ENCODE measurements at places on chromosomes 2 and 18. TPM values are rescaled to one million over a fixed set of nuclear protein-coding genes. Genes with fewer than 3 reads are reported as not detected.

C1QL2 gene
- polyA plus RNA-seq: not detected

ARHGAP28 gene
- polyA plus RNA-seq: 1.0 TPM

REG1B gene
- 465 TPM for polyA plus RNA-seq

HTRA2 gene
- 22.8 TPM for polyA plus RNA-seq

HPCAL1 gene
- 67.9 TPM for polyA plus RNA-seq

POTEF gene
- polyA plus RNA-seq: not detected

KLHL41 gene
- not detected for polyA plus RNA-seq

UCN gene
- polyA plus RNA-seq: 0.89 TPM

REL gene
- polyA plus RNA-seq: 10.2 TPM

DNER gene
- polyA plus RNA-seq: 2.7 TPM

GBX2 gene
- polyA plus RNA-seq: not detected

CMPK2 gene
- 26.1 TPM for polyA plus RNA-seq

DCDC2C gene
- not detected for polyA plus RNA-seq

NFE2L2 gene
- polyA plus RNA-seq: 69.7 TPM

KRTCAP3 gene
- 93.5 TPM for polyA plus RNA-seq

MRO gene
- polyA plus RNA-seq: 0.12 TPM

GRCh38 chr2:241309684-241310117, 5.8 kb downstream of the HDLBP start:
- no peak for DNase-seq

DNA sequence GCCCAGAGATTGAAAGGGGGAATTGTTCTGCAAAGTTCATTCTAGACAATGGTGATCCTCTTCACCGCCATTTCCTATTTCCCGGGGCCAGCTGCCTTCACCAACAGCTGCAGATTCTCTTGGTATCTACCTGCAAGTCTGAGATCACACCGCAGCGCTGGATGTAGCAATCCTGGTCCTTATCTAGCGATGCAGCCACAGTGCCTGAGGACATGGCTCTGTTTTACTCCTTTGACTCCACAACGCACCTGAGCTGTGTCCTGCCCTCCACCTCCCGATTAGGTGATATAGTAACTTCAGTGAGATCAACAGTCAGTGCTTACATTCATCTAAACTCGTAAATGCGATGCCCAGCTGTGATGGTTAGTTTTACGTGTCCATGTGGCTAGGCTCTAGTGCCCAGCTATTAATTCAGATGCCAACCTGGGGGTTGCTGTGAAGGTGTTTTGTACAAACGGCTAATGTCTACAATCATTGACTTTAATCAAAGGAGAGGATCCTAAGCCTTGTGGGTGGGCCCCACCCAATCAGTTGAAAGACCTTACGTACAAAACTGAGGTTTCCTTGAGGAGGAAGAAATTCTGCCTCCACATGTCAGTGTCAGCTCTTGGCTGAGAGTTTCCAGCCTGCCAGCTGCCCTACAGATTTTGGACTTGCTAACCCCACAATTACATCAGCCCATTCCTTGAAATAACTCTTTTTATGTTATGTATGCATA, 189.8 kb downstream of the SH3BP4 start:
- DNase-seq: no peak

DNA sequence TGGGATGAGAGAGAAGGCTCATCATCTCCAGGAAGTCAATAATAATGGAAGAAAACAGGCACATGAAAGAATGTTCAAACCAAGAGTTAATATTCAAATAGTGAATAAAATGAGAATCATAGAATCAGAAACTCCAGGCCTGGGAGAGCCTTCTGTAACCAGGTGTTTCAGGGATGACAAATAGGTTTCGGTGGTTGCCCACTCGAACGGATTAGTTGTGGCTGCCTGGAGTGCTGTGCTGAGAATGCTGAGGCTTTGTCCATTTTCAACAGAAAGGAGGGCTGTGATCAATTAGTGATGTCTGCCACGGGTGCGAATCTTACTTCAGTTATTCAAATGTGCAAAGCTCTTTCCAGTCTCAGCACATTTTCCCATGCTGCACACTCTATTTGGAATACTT, 227.3 kb downstream of the INSIG2 start:
- no peak for DNase-seq

DNA sequence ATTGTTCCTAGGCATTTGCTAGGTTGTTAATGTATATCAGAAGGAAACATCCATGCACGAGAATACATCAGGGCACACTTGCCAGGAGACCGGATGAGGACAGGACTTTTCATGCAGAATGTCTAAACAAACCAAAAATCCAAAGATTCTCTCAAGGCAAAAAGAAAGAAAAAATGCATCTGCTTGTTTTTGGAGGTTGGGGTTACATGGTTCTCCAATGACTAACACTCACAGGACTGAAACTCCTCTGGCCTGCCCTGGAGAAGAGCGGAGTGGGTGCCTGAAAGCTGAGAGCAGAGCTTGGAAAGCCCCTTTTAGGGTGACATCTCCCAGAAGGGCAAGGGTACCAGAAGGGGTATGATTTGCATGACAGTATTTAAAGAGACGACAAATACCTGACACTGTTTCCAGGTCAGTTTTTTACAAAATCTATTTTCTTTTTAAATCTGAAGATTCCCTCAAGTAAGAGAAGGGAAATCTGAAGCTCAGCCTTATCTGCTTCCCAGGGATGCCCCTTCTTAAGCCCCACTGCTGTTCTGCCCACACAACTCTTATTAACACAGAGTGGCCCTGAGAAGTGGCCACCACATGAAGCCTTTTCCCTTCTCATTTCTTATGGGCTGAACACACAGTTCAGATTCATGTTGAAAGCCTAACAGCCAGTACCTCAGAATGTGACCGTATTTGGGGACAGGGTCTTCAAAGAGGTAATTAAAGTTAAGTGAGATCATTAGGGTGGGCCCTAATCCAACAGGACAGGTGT, 216.4 kb downstream of the STK39 start:
- no peak for DNase-seq

DNA sequence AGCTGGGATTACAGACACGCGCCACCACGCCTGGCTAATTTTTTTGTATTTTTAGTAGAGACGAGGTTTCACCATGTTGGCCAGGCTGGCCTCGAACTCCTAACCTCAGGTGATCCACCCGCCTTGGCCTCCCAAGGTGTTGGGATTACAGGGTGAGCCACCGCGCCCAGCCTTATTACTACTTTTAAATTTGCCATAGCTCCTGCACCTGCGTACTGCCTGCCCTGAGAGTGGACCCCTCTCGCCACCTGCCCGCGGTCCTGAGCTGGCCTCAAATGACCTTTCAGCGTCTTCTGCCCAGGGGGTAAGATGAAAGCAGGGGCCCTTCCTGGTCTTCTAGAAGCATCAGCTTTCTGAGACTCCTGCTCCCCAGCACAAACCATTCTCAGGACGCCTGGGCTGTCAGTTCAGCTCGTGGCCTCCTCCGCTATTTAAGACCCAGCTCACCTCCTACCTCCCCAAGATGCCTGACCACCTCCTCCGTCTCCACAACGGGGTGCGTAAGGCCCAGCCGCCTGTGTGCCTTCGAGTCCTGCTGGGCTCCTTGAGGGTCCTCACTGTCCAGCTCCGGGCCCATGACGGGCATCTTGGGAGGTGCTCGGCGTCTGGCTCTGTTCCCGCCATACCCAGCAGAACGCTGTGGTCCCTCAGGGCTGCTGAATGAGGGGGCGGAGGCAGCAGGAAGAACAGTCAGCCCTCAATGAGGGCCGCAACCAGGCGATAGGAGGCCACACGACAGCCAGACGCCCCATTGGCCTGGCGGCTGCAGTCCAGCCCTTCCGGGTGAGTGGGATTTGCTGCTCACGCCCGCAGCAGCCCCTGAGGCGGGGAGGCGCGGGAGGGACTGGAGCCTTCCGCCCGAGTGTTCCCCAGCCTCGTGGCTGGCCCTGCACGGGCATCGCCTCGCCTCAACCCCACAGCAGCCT, 266.6 kb downstream of the TFCP2L1 start:
- DNase-seq: peak; percentile 71

- no peak for DNase-seq
Measured at GRCh38 chr18:24212939-24213338, 74.1 kb downstream of the CABYR start.

DNA sequence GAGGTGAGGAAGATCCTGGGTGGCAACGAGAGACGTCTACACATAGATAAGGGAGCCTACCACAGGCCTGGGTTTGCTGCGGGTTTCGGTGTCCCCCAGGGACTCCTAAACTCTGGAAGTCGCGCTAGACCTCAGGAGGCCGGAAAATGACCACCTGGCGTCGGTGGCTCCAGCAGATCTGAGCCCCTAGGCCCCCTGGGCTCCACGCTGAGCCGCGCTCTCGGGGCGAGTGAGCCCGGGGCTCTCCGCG, 987 bp upstream of the DLX1 start:
- DNase-seq: no peak

DNA sequence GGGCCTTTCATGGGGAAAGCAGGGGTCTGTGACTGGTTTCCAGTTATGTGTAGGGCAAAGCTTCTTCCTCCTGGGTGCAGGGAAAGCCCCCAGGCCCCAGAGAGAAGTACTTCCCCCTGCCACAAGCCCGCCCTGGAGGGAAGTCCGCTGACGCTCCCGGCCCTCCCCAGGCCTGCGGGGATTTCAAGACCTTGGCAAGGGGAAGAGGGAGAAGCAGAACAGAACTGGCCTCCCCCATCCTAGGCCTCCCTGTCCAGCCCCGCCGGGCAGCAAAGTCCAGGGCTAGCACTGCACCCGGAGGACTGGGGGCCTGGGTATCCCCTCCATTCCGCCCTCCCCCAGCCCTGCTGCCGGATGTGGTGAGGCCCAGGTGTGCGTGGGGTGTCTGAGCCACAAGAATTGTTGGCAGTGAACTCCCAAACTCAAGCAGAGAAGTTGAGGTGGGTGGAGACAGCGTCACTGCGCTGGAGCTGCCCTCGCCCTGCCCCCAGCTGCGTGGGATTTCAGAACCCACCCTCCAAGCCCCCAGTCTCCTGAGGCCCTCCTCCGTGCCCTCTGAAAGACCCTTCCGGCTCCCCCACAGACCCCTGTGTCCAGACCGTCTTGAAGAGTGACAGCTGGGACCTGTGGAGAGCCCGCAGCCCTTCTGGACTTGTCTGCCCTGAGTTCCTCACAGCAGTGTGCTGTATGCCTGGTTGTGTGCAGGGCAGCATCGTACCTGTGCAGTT, 1.1 kb upstream of the DUSP2 start:
- DNase-seq: peak; percentile 81

DNA sequence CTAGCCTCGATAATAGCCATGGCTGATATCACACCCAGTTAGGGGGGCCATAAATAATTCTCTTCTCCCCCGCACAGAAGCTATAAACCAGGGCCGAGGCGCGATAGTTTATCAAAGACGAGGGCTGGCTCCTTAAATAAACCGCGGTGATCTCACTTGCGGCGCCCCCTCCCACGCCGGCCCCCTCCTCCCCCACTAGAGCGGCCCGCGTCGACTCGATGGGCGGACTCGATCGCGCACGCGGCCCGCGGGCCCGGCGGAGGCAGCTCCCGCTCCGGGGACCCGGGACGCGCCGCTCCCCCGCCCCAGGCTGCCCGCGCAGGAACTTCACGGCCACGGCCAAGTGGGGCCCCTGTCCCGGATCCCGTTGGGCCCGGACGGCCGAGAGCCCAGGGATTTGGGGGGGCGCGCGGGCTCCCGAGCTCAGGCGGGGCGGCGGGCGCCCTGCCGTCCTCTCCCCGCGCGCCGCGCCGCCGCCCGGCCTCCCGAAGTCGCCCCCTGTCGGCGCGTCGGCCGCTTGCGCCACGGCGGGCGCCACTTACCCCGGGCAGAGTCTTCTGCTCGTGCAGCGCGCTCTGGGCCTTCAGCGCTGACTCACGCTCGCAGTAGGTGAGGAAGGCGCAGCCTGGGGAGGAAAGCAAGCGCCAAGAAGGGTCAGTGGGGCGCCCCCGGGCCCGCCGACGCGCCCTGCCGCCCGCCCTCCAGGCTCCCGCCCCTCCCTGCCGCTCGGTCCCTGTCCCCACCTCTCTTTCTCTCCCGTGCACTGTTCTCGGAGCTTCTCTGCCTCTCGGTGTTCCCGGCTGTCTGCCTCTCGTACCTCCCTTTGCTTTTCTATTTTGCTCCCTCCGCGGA, 80.4 kb downstream of the CELF4 start:
- no peak for DNase-seq

DNA sequence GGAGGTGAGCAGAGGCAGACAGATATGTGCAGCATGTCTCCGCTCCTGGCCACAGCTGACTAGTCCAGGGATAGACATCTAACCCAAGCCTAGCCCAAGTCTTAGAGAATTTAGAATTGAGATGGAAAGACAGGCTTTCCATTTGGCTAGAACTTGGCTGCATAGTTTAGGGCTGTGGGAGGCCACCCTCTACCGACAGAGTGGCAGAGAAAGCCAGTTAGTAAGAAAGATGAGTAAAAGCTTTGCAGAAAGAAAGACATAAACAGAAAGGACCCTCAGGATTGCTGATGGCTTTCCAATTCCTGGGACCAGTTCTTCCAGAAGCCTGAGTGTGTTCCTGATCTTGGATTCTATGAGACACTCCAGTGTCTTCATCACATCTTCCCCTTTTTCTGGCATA, 62.1 kb downstream of the DYM start:
- no peak for DNase-seq

- DNase-seq: no peak
Measured at GRCh38 chr2:65686928-65687521, 254.6 kb upstream of the SPRED2 start.

DNA sequence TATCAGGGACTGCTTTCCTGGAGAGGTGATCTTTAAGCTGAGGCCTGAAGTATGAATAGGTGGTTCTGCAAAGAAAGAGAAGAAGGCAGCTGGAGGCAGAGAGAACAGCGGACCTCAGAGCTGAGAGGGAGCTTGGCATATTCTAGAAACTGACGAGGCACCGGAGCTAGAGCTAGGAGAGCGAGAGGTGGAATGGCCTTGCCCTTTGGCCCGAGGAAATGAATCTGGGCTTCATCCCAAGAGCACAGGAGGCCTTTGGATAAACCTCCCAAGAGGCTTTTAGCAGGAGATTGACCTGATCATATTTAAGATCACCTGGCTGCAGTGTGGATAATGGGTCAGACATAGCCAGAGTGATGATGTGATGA, 7.9 kb downstream of the DYSF start:
- DNase-seq: no peak

GRCh38 chr2:144370937-144371584, 148.9 kb downstream of the ZEB2 start:
- no peak for DNase-seq

- no peak for DNase-seq
Measured at GRCh38 chr2:170236680-170237047, 58.7 kb downstream of the MYO3B start.

- DNase-seq: no peak
Measured at GRCh38 chr2:23547725-23548124, 162.7 kb downstream of the KLHL29 start.

DNA sequence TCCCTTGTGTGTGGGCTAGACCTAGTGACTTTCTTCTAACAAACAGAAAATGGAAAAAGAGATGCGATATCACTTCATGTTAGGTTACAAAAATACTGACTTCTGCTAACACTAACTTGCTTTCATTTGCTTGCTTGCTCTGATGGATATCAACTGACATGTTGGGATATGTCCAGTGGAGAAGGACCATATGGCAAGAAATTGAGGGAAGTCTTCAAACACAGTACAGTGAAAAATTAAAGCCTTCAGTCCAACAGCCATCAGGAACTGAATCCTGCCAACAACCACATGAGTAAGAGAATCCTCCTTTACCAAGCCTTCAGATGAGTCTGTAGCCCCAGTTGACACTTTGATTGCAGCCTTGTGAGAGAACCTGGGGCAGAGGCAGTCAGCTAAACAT, 143.9 kb downstream of the MAIP1 start:
- no peak for DNase-seq
